ENCODE measurements at places on chromosomes 4 and X.

DNA sequence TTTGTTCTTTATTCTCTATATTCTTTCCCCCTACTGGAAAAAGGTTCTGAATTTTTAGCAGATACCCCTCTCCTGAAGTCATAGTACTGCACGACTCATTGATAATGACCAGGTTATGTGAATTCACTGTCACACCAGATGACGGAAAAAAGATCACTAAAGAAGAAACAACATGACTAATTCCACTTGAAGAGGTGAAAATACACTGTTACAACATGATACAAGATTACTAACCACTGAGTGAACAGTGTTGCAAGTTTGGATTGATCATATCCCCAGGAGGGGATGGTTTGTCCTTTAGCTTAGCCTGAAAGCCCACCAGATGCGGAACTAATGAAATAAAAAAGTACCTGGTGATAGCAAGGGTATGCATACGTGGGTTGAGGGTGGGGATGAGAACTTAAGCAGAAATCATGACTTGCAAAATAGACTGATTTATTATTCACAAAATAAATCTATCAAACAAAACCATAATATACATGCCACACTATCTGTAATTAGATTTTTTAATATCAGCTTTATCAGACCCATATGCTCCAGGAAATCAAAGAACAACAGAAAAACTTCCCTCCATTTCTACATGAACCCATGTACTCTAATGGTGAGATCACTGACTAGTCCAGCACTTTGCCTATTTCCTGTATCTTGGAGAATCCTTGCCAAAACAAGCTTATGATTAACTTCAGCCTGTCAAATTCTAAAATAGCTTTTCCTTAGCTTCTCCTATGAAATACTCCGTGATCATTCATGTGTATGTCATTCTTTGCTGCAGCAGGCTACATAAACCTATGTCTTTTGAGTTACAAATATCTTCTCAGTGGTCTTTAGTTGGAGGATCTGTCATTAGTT lies 257.4 kb upstream of the AGA start:
- peak; percentile 58 for DNase-seq

- DNase-seq: no peak
Measured at GRCh38 chrX:13691841-13692371, 3.0 kb downstream of the RAB9A start.

GRCh38 chrX:105483011-105483410 lies 262.5 kb upstream of the TEX13A start:
- peak; percentile 63 for DNase-seq

- peak; percentile 6 for DNase-seq
Measured at GRCh38 chrX:148574237-148574973, 74.0 kb downstream of the AFF2 start.

DNA sequence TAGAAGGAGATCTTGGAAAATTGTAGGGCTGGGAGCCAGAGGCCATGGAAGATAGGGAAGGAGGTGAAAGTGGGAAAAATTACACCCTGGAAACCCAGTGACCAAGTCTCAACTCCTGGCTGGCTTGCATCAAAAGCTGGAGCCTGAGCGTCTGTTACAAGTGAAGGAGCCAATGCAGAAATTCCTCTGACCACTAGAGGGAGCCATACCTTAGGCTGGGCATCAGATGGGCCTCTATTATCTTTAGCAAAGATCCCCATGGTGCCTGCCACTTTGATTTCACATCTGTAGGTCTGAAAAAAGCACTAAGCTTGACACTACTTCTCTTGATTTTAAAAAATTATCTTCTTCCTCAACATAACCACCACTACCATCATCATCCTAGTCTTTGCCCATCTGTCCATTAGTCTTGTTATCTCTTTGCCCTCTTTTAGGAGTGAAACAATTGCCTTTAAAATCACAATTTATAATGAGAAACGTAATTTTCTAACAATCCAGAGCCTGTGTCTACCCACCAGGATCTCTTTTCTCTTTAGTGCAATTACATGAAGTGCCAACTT lies 62.9 kb downstream of the ANAPC4 start:
- peak; percentile 77 for DNase-seq

- no peak for DNase-seq
Measured at GRCh38 chr4:184439856-184440594, 34.3 kb downstream of the IRF2 start.

- no peak for DNase-seq
Measured at GRCh38 chrX:54597728-54598127, 67.7 kb downstream of the GNL3L start.

DNA sequence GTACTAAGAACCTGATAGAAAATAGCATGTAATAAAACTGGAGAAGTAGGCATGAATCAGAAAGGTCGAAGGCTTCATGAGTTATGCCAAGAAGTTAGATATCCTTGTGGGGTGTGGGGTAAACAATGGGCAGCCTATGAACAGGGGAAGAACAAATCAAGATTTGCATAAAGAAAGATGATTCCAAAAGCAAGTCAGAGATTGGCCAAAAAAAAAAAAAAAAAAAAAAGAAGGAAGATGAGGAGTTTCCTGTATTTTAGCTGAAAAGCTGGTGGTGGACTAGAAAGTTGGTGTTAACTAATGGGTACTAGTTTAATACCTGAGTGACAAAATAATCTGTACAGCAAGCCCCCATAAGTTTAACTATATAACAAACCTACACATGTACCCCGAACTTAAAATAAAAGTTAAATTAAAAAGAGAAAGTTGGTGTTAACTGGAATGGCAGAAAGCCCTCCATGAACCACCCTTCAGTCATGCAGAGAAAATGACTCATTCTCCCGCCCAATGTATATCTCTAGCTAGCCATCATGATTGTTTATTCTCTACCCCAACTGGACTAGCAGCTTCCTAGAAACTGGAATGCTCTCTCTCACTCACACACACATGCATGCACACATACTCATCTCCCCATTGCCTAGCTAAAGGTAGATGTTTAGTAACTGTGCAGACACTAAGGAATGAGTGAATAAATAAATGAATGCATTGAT lies 41.7 kb downstream of the ATP11C start:
- peak; percentile 62 for DNase-seq

DNA sequence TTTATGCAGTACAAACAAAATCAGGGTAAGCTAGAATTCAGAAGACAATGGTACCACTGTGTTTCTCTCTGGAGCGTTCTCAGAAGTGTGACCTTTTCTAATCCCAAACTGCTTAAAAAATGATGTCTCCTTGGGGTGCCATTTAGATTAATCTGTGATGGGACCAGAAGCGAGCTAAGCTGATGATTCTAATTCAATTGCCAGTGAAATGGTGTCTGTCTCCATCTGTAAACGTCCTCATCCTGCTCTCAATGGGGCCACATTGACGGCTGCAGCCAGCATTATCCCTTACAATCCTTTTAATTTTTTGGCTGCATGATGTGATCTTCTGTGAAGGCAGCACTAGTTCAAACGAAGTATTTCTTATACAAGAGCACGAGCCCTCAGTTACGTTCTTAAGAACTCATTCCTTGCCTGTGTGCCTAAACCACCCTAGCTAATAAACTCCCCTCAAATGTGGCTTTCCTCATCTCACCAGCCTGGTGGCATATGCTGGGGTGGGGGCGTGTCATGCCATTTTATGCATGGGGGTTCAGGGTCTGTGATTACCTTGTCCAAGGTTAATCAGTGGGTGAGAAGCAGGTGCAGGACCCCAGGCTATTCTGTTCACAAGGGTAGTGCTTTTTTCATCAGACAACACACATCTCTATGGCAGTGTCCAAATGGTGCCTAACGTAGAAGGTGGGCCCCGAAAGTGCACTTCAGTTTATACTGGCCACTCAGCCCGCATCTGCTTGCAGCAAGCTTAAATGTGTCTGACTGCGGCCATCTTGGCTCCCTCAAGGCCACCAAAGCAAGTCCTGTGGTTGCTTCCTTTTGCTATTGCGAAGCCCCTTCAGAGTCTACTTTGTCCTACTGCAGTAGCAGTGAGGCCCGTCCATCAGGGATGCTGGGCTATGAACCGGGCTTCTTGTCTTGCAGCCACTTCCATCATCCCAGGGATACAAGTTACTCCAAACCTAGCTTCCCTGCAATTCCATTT lies 45.7 kb upstream of the SLC2A9 start:
- no peak for DNase-seq

DNA sequence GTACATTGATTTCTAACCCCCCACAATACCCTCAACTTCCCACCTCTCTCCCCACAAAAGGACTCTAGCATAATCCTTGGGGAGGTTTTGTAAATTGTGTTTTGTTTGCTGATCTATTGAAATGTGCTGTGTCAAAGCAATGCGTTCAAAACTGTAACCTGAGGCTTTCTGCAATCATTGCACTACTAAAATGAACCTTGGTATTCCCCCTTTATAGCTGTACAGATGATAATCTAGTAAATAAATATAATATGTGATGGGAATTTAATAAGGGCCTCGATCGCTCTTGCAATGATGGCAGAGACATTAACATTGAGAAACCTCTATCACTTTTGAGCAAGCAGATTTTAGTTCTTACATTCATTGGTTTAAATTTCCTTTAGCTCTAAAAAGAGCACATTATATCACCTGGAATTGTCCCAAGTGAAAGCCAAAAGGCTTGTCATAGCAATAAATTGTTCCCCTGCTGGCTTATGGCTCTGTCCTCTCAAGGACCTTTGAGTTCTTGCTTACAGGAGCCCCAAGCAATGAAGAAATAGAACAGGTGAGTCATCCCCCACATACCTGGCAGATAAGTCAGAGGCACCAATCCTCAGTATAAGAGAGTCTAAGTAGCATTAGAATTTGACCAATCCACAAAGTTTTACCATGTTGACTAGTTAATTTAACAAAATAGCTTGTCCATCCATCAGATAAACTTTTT lies 18.4 kb upstream of the ACE2 start:
- peak; percentile 89 for DNase-seq

- peak; percentile 27 for DNase-seq
Measured at GRCh38 chr4:80069108-80069836, 3.8 kb downstream of the ANTXR2 start.

DNA sequence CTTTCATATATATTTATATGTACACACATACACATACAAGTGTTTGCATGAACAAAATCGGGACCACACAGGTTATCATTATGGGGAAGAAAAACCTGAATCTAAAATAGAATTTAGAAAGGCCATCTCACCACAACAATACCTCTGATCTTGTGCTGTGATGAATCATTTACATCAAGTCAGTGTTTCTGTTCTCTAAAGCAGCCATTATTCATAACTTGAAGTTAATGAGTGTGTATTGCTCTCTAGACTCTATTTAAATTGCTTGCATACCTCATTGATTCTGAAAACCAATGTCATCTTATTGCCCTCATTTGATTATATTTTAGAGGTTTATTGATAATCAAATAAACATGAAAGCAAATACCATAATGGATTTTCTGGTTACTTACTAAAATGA lies 71.6 kb downstream of the FAM114A1 start:
- no peak for DNase-seq
